AG04450 (cell line): ENCODE measurements at places on chromosomes 2 and 18.

GRCh38 chr2:118779362-118779761 is 68.1 kb downstream of the EN1 start:
- no peak for DNase-seq

- no peak for DNase-seq
These were observed 261.5 kb downstream of the PTGR3 start for GRCh38 chr18:74947417-74947816.

GRCh38 chr2:160399880-160400279 is 93.7 kb downstream of the RBMS1 start:
- DNase-seq, result no peak

GRCh38 chr2:220224691-220225543 is 597.5 kb downstream of the SLC4A3 start:
- DNase-seq, result peak; percentile 68

GRCh38 chr2:127029350-127030051 is 77.5 kb downstream of the BIN1 start:
- DNase-seq, result no peak
